ENCODE measurements at places on chromosomes 16 and 17.

DNA sequence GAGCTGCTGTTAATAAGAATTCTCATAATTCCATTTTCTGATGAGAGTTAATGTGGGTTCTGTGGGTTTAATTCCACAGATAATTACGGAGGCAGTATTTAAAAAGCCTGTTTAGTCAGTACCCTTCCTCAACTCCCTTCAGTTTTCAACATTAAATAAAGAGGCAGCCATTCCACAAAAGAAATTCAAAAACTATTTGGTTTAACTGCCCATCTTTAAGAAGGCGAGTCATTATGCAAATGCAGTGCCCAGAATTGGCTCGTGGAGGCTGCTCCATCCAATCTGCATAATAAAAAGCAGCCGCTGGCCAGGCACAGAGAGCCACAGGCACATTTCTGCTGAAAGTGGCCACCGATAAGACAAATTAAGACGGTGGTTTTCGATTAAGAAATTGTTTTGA lies 194.4 kb upstream of the TOX3 start:
- DNase-seq, result no peak

GRCh38 chr16:78289844-78290277 lies 190.4 kb downstream of the WWOX start:
- DNase-seq, result no peak

DNA sequence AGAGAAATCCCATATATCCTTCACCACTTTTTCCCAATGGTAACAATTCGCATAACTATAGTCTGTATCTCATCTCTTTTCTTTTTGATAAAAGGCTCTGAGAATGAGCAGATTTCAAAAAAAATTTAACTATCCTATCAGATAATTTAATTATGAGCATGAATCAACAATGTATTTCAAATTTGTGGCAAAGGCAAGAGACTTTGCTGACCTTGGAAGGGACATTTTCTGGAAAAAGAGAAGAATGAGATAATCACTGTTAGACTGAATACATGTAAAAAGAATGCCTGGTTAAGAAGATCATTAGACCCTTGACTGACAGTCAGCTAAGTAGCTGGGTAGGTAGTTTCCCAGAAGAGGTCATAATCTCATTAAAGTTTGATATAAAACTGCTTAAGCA lies 428.4 kb upstream of the XYLT1 start:
- DNase-seq, result no peak

DNA sequence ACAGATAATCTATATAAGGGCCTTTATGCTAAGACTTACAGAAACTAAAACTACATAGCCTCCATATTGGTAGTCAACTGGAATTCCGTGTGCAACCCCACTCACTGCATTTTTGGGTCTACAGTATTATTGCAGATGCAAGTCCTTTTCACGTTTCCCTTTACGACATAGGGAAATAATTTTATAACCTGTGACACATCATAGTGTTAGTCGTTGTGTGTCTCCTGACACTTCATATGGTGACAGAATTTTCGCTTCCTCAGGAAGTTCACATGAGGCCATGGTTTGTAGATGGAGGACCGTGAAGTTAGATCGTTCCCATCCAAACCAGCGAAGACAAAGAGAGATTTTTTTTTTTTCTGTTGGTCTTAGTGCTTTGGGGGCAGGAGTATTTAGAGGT lies 15.7 kb upstream of the MRC2 start:
- DNase-seq, result no peak

DNA sequence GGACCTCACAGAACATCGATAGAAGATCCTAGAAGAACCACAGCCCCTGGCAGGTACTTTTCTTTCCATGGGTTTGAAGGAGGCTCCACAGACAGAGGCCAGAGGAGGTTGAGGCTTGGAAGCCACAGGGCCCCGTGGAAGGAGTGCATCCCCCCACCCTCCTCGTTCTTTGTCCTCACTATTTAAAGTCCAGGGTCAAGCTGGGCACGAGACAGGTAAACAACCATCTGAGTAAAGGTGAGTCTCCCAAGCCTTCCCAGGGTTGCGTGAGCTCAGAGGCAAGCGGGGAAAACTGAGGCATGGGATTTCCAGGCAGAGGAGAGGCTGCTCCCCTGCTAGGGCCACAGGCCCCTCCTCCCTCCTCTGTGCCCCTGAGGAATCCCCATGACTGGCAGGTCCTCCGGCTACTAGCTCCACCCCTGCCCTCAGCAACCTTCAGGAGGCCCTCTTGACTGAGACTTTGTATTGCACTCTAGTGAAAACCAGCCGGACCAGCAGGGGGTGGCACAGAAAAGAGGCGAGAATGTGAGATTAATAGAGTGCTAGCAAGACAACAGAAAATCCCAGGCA lies 927 bp upstream of the SULT1A2 start:
- no peak for DNase-seq

GRCh38 chr17:56540836-56541235 lies 52.7 kb upstream of the NOG start:
- no peak for DNase-seq

DNA sequence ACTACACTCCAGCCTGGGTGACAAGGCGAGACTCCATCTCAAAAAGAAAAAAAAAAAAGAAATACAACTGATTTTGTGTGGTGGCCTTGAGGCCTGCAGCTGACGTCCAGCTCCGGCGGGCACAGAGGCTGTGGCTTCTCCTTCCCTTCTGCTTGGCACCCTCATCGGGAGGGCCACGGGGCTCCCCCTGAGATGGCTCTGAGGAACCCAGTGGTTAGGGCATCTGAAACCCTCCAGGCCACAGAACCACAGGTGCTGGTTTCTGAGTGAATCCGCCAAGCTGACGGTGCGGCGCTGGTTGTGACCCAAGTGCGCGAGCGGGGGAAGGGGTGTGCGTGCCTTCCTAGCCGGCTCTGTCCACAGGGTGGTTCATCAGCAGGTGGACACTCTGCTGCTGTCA lies 63.4 kb downstream of the LMF1 start:
- no peak for DNase-seq

DNA sequence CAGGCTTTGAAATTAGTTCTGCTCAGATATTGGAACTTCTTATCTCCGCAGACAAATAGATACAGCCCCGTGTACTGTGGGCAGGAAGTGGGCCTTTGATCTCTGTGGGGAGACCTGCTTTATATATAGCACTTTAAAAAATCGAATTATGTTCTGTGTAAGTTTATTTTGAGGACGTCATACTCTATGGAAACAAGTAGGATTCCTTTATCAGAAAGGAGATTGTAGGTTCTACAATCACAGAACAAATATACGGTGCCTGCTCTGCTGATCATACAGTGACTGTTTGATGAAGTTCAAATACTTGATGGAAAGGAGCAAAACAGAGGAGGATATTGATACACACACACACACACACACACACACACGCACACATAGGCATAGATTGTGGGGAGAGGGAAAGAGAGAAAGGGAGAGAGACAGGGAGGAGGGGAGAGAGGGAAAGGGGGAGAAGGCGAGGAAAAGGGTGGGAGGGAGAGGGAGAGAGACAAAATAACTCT lies 14.7 kb upstream of the TMEM220 start:
- DNase-seq, result no peak

DNA sequence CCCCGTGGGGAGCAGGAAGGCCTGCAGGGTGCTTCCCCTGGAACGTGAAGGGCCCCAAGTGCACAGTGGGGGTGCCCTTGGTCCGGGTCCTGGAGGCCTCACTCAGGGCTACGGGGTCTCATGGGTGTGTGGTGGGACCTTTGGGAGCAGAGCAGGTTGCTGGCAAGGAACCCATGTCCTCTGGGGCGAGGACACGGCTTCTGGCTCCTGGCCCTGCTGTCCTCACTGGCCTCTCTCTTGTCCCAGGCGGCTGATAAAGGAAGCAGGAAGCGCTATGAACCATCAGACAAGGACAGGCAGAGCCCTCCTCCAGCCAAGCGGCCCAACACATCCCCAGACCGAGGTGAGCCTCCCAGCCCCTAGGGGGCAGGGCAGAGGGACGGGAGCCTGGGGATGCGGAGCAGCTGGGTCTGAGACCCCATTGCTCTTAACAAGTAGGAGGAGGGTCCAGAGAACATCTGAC lies 9.8 kb upstream of the IL17C start:
- no peak for DNase-seq

DNA sequence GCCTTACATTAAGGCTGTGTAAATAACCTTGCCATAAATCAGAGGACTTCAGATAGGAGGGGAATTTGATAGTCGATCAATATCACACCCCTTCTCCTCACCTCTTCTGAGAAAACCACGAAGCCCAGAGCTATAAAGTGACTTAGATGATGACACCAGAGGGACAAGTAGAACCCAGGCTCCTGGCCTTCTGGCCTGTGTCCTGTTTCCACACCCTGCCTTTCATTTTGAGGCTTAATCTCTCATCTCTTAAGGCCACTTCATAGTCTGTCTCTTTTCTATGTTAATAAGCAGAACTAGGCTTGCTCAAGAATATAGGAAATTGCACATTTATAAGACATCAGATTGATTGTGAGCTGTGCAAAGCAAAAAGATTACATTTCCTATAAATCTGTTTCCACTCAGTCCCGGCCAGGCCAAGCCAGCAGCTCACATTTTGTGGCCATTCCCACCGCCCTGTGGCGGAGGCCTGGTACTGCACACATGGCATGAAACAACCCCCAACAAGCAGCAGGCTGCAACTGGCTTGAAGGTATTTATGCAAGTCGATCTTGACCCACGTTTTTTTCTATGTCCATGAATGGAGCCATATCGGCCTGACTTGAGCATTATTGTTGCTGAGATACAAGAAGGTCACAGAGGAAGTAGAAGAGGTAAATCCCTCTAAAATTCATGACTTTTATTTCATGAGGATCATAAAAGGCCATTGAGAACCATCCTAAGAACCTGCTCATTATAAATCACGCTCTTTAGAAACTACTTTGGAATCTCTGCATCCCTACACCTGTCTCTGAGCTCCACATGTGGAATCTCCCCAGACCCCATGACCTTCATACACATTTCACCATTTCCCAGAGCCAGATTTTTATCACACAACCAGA lies 93.7 kb downstream of the PMP22 start:
- DNase-seq, result peak; percentile 43

DNA sequence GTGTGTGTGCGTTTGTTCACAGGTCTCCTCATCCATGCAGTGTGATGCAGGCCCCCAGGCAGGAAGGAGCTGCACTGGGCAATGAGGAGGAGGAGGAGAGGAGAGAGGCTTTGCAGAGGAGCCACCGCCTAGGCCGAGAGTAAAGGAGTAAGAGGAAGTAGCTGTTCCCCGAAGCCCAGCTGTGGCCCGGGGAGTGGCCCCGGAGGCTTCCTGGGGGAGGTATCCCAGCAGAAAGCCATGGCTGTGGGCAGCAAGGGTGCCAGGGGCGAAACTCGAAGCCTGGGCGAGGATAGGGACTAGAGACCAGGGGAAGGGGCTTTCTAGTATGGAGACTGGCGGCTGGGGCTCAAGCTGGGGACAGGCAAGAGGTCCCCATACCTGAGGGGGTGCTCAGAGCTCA lies 12.2 kb downstream of the C16orf95 start:
- DNase-seq, result no peak

DNA sequence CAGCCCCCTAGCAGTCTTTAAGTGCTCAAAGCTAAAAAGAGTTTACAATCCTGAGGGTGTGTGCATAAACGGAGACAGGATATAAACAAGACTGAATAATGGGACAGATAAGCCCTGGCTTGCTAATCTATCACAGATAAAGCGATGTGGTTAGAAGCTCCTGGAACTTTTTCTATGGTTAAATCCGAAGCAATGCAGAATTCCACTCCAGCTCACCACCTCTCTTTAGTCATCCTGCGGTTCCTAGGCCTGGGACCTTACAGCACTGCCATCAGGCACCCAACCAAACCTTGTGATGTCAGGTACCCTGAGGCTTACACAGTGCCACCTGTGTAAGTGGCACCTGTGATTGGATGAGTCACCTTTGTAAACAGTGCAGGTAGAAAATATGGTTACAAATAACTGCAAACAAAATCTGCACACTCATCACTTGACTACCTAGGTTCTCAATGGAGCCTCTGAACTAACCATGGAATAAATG lies 31.5 kb upstream of the B4GALNT2 start:
- no peak for DNase-seq

DNA sequence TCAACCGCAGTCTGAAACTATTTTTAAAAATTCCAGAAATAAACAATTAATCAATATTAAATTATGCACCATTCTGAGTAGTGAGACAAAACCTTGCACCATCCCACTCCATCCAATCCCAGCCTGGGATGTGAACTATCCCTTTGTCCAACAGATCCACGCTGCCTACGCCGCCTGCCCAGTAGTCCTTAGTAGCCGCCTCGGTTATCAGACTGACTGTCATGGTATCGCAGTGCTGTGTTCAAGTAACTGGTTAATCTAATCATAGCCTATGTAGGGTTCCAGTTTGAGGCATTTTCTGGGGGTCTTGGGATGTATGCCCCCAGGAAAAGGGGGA lies 437.7 kb downstream of the HS3ST3B1 start:
- no peak for DNase-seq

- no peak for DNase-seq
Measured at GRCh38 chr17:45867702-45868101, 23.0 kb downstream of the SPPL2C start.

Measured in anterior cingulate cortex (tissue), 58 donors.